ENCODE measurements at places on chromosomes 7 and 10.

DNA sequence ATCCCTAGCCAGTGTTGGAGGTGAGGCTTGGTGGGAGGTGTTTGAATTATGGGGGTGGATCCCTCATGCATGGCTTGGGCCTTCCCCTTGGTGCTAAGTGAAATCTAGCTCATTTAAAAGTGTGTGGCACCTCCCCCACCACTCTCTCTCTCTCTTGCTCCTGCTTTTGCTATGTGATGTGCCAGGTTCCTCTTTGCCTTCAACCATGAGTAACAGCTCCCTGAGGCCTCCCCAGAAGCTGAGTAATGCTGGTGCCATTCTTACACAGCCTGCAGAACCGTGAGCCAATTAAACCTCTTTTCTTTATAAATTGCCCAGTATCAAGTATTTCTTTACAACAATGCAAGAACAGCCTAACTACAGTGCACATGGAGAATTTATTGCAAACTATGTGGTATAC lies 188.8 kb upstream of the POT1 start:
- no peak for DNase-seq

- no peak for DNase-seq
Observed at GRCh38 chr10:76642358-76642757, 995.2 kb downstream of the KCNMA1 start.

- no peak for DNase-seq
Observed at GRCh38 chr10:118458957-118459641, 117.0 kb upstream of the FAM204A start.

DNA sequence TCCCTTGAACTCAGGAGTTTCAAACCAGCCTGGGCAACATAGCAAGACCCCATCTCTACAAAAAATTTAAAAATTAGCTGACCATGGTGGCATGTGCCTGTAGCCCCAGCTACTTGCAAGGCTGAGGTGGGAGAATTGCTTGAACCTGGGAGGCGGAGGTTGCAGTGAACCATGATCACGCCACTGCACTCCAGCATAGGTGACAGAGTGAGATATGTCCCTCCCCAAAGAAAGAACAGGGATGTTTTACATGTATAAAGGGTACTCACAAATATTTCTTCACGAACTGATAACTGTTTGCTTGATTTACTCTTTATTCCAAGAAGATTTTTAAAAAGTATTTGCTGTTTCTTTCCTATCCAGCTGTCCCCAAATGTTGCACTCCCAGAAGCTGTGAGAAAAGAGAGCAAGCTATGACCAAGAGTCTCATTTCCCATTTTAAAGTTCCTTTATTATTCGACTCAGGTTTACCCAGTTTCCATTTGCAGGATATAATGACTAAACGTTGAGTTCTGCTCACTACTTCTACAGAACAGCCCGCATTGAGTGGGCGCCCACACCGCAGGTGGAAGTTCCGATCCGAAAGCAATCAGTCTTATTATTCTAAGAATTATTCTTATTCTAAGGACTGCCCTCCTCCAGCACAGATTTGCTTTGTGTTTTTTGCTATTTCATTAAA lies 90.7 kb downstream of the APBB1IP start:
- DNase-seq: no peak

DNA sequence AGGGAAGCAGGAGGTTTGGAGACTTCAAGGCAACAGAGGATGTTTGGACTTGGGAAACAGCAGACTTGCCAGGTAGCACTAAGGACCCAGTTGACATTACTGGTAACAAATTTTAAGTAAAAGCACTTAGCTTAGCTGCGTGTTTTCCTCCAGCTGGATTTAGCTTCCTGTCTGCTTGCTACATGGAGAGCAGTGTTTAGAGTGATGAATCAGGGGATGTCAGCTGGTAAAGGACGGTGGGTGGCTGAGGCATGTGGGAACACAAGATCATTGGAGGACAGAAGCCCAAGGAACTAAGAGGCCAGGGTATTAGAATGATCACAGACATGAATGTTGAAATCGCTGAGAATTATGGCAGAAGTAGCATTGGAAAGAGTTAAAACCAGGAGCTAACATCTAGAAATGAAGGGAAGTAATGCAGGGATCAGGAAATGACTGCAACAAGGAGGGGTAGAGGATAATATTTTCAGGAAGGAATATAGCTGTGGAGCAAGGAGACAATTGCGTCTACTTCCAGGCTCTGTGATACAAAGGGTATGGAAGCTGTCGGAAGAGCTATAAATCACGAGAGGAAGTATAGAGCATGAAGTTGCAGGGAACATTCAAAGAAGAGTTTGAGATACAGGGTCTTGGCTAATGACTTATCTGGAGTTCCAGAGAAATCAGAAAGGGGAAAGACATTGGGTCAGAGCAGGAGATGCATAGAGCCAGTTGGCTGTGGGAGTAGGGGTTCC lies 34.4 kb downstream of the CALD1 start:
- DNase-seq: no peak

- DNase-seq: no peak
Observed at GRCh38 chr7:145212050-145212449, 376.2 kb upstream of the TPK1 start.

DNA sequence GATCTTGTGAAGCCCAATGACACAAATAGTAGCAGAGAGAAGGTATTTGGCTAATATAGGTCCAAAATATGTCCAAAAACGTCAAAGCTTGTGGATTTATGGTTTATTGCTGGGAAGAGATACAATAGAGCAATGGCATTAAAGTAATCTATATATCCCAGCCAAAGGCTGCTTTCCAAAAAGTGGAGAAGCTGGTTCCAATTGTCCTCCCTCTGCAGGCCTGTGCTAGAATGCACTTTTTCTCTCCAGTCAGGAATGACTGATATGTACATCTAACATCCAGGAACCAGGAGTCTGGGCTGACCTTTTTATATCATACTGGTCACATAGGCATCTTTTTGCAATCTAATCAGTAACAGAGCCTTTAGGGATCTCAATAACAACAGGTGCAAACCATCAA lies 167.1 kb upstream of the FAM3C start:
- DNase-seq: no peak

DNA sequence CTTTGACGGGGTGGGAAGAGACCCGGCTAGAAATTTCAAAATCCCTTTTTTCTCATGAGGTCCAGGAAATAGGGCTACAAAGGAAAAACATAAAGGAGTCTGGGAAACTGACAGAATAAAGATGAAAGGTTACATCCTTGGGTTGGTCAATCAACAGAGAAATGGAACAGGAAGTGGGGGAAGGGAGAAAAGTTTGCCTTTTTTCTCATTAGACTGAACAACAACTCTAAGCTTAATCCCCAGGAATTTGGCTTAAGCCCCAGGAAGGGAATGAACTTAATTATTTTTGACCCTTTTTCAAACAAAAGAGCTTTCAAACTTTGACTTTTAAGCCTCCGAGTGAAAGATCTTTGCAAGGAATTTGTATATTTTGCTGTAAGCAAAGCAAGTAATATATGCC lies 32.7 kb downstream of the LGI1 start:
- DNase-seq: no peak

- DNase-seq: no peak
Observed at GRCh38 chr7:127258111-127258510, 5.4 kb upstream of the GRM8 start.

GRCh38 chr7:43117095-43117494 lies 4.6 kb downstream of the HECW1 start:
- DNase-seq: no peak

DNA sequence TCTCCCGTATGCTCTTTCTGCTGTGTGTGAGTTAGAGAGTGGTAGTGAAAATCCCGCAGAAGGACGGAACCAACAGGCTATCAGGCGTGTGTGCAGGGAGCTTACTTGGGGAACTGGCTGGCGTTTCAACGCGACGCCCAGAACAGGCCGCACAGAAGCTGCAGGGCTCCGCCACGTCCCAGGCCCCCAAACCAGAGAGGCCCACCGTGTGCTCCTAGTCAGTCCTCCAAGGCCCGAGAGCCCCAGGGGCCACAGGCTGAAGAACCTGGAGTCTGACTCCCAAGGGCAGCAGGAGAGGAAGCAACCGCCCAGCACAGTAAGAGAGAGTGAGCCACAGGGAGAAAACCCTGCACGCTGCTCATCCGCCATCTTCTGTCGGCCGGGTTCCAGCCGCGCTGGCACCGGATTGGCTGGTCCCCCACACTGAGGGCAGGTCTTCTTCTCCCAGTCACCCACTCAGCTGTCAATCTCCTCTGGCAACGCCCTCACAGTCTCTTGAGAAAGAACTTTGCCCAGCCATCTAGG lies 730.6 kb upstream of the VSTM2A start:
- DNase-seq: peak; percentile 88

GRCh38 chr7:74454021-74454924 lies 567 bp downstream of the GTF2IRD1 start:
- DNase-seq: no peak

GRCh38 chr7:151226875-151227782 lies at the start of gene ABCF2:
TSS of gene ABCF2 (minus strand) at chr7:151227205. CDS start at chr7:151226458, 747 bp downstream.
- DNase-seq: peak; percentile 98
